NCI-H2107 (cell line): ENCODE measurements at places on chromosomes 2 and 18.

DNA sequence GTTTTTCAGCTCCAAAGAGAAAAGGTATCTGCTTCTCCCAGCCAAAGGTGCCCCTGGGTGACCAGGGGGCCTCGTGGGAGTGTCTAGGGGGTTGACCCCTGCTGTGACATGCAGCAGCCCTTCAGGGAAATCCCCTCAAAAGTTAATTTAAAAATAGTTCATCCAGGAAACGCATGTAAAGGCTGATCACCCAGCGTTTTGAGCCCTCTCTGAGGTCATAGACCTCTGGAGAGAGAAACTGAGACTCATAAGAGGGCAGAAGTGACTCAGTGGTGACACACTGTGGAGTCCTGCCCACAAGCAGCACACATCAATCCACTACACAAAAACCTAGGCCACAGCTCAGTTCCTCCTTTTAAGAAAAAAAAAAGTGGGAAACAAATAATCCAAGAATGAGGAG, 11.9 kb downstream of the GAL3ST2 start:
- no peak for DNase-seq

DNA sequence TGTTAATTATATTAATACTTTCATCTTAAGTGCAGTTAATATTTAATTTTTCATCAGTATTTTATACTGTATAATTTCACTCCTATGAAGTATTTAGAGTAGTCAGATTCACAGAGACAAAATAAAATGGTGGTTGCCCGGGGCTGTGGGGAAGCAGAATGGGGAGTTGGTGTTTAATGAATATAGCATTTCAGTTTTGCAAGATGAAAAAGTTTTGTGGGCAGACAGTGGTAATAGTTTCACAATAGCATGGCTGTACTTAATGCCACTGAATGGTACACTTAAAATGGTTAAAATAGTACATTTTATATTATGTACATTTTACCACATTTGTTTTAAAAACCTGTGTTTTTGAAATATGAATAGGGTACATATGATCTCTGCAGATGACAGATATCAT, 31.2 kb downstream of the CFAP221 start:
- DNase-seq: no peak

DNA sequence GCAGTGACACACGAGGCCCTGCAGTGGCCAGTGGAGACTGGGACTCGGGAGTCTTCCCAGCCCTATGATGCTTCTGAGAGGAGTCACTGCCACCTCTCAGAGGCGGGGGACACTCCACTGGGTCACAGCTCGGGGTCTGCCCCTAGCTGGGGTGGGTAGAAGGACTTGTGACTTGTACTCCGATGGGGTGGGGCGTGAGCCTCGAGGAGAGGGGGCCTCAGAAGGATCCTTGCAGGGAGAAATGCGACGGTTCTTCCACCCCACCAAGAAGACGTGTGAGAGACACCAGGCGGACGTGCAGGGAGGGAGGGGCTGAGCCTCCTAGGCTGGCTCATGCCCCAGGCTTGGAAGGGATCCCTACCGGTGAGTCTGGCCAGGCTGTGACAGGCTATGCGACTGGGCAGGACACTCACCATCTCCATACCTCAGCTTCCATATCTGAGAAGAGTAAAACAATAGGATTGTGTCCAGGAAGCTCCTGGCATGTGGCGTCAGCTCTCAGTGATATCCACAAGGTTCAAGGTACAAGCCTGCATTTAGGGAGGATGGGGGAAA, 11.1 kb upstream of the OTOS start:
- no peak for DNase-seq

GRCh38 chr2:28327956-28328922, 64.4 kb upstream of the FOSL2 start:
- no peak for DNase-seq

DNA sequence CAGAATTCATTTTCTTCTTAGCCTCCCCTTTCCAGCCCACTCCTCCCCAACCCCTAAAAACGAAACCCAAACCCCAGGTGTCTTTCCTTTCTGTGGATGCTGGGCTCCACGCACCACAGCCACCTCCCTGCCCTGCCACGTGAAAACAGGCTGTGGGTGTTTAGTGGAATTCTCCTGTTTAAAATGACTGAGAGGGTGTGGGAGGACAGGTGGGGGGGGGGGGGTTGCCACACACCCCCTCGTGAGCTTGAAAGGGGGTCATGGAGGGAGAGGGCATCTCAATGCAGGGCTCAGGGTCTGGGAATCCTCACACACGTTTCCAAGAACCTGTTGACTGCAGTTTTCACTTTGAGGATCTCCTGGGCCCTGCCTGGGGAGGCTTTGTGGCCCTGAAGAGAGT, 110.3 kb downstream of the FAM210A start:
- no peak for DNase-seq
